ENCODE measurements at places on chromosomes 13 and 19. TPM values are rescaled to one million over a fixed set of nuclear protein-coding genes. Genes with fewer than 3 reads are reported as not detected.

Gene TGFBR3L
- polyA plus RNA-seq: not detected

Gene FSD1
- 1.3 TPM for polyA plus RNA-seq

Gene KLHL1
- polyA plus RNA-seq: 0.06 TPM

Gene ZNF793
- 37.9 TPM for polyA plus RNA-seq

Gene LPAR2
- polyA plus RNA-seq: 51.8 TPM

Gene SMIM44
- polyA plus RNA-seq: not detected

Gene PCDH17
- polyA plus RNA-seq: 17.2 TPM

Gene CLC
- 2.1 TPM for polyA plus RNA-seq

Gene PNMA8B
- polyA plus RNA-seq: 3.5 TPM

Gene CCDC194
- polyA plus RNA-seq: 0.20 TPM

Gene C3
- polyA plus RNA-seq: 76.1 TPM

Gene KLK10
- polyA plus RNA-seq: 0.74 TPM

Gene KLF1
- polyA plus RNA-seq: 0.39 TPM

Gene MEDAG
- polyA plus RNA-seq: 3.3 TPM

Gene KL
- polyA plus RNA-seq: 7.9 TPM

GRCh38 chr13:61146571-61146970 is 269.1 kb downstream of the PCDH20 start:
- DNase-seq: no peak

GRCh38 chr13:107251341-107251740 is 683.4 kb upstream of the ARGLU1 start:
- DNase-seq: no peak

DNA sequence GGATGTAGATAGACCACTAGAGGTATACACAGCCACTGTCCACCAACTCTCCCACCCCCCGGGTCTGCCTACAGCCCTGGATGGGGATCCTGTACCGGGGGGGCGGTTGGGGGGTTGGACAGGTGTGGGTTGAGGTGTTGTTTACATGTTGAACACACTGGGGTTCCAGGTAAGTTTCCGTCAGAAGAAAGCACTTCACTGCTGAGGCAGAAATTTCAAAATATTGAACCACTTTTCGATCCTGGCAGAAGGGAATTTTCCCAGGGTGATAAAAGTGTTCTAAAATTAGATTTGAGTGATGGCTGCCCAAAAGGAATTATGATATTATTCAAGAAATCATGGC is 6.6 kb upstream of the CEACAM16 start:
- DNase-seq: no peak

DNA sequence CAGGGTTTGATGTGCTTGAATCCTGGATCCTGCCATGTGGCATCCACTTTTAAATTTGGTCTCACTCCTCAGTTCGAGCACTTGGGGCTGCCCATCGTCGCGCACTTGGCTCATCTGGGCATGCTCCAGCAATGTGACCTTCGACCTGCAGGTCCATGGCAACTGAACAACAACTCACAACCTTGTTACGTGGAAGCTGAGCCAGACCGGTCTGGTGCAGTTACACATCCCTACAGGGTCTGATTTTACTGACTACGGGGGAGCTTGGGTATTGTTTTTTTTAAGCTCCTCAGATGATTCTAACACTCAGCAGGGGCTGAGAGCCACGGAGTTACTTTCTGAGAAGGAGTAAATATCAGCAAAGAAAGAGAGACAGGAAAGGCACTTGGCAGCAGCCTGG is 769.6 kb downstream of the UQCRFS1 start:
- DNase-seq: no peak

GRCh38 chr13:46053162-46054012 is 841 bp upstream of the ZC3H13 start:
- no peak for DNase-seq

GRCh38 chr19:35975608-35976214 is 19.3 kb upstream of the SDHAF1 start:
- no peak for DNase-seq

DNA sequence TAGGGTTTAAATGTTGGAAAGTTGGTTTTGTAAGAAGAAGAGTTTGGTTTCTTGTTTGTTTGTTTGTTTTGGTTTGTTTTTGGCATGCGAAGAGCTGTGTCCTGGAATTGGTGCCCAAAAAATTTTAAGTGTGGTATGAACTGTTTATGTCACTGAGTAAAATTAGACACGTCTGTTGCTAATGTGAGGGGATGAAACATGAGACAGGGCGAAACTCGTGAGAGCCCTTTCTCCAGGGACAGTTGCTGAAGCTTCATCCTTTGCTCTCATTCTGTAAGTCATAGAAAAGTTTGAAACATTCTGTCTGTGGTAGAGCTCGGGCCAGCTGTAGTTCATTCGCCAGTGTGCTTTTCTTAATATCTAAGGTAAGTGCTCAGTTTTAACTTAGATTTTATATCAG is at the start of gene SGCG:
SGCG (plus strand) TSS at position 269 of the 400 bp plus-strand sequence. CDS start 22,716 bp downstream, outside the sequence.
- DNase-seq: no peak

- no peak for DNase-seq
These were observed 32.7 kb downstream of the KCTD12 start for GRCh38 chr13:76853481-76853880.

GRCh38 chr13:59409634-59410200 is 754.0 kb downstream of the DIAPH3 start:
- DNase-seq: no peak

DNA sequence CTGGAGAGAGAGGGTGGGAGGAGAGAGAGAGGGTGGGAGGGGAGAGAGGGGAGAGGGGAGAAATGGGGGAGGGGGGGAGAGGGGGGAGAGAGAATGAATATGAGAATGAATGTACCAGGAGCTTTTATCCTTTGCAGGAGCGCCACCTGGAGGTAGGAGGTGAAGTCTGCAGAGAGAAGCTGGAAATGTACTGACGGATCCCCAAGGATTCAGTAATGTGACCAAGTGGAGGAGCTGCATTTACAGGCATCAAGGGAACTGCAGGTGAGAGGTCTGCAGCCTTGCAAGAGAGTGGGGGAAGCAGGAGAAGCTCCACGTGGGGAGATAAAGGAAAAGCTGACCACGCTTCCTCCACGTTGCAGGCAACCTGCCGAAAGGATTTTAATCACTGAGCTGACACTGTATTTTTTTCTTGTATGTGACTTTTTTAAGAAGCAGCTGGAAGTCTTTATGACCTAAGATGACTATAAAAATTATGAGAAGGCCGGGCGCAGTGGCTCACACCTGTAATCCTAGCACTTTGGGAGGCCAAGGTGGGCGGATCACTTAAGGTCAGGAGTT is 33.7 kb downstream of the VSTM1 start:
- DNase-seq: peak; percentile 38

- no peak for DNase-seq
These were observed 651 bp downstream of the GAPDHS start for GRCh38 chr19:35533822-35534392.

- DNase-seq: peak; percentile 82
These were observed at the start of gene MIR17HG for GRCh38 chr13:91347202-91347995. TSS of gene MIR17HG (plus strand) at chr13:91347687.

GRCh38 chr19:46791944-46792343 is 3.5 kb upstream of the SLC1A5 start:
- no peak for DNase-seq

GRCh38 chr19:18788529-18789421 is 2.3 kb downstream of the COMP start:
- peak; percentile 79 for DNase-seq

GRCh38 chr13:19795956-19796355 is 13.2 kb upstream of the PSPC1 start:
- DNase-seq: no peak

GRCh38 chr13:40624383-40624782 is 42.1 kb downstream of the FOXO1 start:
- DNase-seq: no peak

DNA sequence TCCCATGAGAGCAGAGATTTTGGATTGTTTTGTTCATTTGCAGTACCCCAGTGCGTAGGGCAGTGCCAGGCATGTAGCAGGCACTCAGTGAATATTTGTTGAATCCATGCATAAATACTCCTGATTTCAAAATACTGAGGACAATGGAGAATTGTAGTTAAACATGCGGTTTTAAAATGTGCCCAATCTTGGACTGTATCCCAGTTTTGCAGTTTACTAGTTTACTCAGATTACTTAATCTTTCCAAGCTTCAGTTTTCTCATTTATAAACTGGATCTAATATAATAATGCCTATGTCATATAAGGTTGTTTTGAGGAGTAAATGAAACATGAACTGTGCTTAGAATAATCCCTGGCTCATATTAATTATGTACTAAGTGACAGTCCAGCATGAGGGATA is 39.0 kb downstream of the RCBTB2 start:
- DNase-seq: no peak

GRCh38 chr13:67341406-67341805 is 111.3 kb upstream of the PCDH9 start:
- DNase-seq: no peak

Measured in left lung (tissue), 14 donors.